Activated CD4-positive, CD25-positive, alpha-beta regulatory T cell treated with anti-CD3 and anti-CD28 coated beads, Interleukin-2, amount 50 U/mL, for 16 hours (primary cell): ENCODE measurements at places on chromosomes 16 and 17.

DNA sequence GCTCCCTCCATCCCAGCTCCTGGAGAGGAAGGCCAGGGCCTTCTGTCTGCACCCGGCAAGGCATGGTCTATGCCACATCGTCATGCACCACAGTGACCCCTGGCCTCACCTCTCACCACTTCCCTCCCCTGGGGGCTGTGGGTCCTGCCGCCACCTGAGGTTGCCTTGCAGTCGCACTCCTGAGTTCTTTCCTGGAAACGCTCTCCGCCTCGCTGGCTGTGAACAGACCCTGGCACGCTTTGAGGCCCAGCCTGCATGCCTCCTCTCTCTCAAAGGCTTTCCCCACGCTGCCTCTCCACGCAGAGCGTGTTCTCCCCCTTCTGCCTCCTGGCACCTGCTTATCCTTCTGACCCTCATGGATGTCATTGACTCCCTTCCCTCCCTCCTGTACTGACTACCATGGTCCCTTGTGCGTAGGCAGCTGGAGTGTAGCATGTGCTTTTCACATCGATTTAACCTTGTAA, 45.4 kb downstream of the SEC14L1 start:
- no peak for DNase-seq

GRCh38 chr16:14088155-14088753, 17.1 kb downstream of the MRTFB start:
- DNase-seq = no peak

- no peak for DNase-seq
These were observed 2.0 kb downstream of the TP53I13 start for GRCh38 chr17:29570521-29570920.

DNA sequence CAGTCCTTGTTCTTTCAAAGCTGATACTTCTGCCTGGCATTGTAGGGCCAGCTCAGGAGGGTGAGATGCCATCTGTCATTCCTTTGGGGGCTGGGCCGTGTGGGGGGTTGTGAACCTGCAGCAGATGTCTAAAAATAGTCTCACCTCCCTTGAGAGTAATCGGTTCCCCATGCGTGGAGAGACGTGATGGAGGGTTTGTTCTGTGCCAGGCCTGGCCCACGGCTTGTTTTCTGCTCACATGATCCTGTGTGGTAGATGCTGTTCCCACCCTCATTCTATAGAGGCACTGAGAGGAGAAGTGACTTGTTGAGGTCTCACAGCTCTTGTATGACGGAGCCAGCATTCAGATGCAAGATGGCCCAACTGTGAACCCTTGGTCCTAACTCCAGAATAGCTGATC, 4.6 kb downstream of the IRF8 start:
- no peak for DNase-seq

DNA sequence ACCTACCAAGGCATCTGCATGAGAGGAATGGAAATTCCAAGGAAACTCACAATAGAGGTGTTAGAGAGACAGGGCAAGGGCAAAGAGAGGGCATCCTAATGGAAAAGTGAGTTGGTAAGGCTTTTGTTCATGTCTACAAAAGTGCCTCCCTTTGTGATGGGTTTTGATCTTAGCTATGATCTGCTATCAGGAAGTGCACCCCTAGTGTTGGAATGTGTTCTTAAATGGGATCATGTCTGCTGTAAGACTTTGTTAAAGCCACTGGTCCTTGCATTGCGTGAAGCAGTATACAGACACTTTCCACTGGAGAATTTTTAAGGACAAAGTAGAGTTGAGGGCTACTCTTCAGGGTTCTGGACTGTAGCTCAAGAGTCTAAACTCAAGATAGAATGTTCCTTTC, 92.0 kb downstream of the MAP2K6 start:
- DNase-seq = no peak

DNA sequence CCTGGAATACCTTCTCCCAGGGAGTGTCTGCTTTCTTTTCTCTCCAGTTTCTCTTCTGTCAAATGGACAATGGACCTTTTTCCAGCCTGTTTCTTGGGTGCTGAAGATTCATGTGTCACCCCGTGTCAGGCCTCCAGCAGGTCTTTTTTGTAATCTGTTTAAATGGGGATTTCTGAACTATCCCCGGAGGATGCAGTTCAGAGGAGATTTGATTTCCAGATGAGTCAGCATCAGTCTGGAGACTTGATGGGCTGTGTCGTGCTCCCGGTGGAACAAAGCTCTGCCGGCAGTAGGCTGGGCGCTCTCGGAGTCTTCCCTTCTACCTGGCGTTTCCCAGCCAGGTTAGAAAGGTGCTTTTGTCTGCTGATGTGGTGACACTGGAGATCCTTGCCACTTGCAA, 440.6 kb downstream of the HS3ST3B1 start:
- DNase-seq = no peak

- DNase-seq = no peak
These were observed 14.2 kb upstream of the ABCC11 start for GRCh38 chr16:48261569-48261968.

- no peak for DNase-seq
These were observed 30.8 kb upstream of the MYOCD start for GRCh38 chr17:12634789-12635414.

- DNase-seq = no peak
These were observed 5.4 kb upstream of the G6PC1 start for GRCh38 chr17:42895185-42895555.

GRCh38 chr17:14557480-14557879, 256.6 kb downstream of the HS3ST3B1 start:
- no peak for DNase-seq

GRCh38 chr17:77409282-77410161, 268.8 kb downstream of the SEC14L1 start:
- DNase-seq = no peak

DNA sequence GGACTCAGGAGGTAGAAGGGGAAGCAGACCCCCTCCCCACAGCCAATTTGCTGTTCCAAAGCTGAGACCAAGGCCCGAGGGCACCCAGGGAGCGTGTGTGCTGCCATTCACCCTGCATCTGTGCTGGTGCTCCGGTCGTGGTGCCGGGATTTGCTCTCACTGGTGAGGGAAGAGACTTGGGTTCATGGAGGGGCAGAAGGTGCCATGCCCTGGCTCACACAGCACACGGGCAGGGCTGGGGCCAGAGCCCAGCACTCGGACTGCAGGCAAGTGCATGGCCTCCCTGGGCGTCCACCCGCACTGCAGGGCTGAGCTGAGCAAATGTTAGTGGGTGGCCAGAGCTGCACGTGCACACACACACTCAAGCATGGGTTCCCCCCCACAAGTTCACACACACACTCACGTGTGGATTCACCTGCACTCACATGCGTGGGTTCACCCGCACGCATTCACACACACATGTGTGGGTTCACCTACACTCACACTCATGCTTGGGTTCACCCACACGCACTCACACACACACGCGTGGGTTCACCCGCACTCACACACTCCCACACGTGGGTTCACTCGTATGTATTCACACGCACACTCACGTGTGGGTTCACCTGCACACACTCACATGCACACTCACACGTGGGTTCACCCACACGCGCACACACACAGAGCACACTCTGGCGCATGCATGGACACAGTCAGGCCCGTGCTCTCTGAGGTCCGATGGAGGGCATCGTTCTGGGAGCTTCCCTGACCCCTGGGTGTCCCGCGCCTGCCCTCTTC, 57.0 kb upstream of the CBFA2T3 start:
- no peak for DNase-seq

DNA sequence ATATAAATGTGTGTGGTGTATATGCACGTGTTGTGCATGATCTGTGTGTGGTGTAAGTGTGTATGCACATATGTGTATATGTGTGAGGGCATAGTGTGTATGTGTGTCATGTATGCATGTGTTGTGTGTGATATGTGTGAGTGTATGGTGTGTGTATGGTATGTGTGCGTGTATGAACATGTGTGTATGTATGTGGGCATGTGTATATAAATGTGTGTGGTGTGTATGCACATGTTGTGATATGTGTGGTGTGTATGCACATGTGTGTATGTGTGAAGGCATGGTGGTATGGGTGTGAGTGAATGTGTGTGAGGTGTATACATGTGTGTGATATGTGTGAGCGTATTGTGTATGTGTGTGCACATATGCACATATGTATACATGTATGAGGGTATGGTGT, 198.7 kb downstream of the RBFOX3 start:
- DNase-seq = no peak

GRCh38 chr17:37604556-37604955, 4.7 kb downstream of the SYNRG start:
- DNase-seq = no peak

DNA sequence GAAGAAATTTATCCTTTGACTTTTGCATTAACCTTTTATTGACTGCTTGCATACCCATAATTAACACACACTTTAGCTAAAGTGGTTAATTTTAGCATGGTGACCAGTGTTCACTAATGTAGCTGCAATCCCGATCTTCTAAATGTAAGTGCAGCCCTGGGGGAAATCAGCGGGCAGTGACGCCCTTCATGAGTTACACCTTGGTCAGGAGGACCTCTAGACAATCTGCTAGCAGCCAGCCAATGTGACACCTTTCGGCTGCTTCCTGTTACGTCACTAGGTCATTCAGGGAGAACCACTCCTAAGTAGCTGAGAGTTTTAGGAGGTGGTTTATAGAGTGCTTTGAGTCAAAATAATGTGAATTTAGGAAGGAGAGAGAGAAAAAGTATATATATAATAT, 180.5 kb downstream of the IRX3 start:
- DNase-seq = no peak

GRCh38 chr16:10387188-10387617, 1.3 kb downstream of the ATF7IP2 start:
- DNase-seq = no peak

DNA sequence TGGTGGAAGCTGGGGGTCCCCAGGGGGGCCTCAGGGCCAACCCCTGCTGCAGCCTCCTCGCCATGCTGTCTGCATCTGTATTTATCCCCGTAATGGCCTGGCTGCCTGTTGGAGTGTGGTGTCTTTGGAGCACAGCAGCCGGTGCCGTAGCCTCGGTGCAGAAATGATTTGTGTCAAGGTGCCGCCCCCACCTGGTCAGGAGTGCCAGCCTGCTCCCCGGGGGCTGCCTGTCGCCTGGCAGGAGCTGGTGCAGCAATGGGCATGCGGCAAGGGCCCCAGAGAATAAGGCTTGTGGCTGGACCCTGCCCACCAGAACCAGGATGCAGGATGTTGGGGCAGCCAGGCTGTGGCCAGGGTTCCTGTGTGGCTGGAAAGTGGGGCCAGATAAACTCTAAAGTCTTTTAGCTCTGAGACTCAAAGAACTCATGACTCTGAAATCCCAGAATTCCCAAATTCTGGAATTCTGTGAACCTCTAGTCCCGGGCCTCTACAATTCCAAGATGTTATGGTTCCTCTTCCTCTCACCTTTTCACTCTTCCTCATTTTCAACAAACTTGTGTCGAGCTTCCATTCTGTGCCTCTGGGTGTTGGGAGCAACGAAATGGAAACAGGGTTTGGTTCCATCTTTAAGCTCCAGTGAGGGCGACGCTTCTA, 5.9 kb downstream of the CPNE2 start:
- DNase-seq = no peak

- DNase-seq = no peak
These were observed 45.4 kb downstream of the RAP1GAP2 start for GRCh38 chr17:2841606-2842005.

DNA sequence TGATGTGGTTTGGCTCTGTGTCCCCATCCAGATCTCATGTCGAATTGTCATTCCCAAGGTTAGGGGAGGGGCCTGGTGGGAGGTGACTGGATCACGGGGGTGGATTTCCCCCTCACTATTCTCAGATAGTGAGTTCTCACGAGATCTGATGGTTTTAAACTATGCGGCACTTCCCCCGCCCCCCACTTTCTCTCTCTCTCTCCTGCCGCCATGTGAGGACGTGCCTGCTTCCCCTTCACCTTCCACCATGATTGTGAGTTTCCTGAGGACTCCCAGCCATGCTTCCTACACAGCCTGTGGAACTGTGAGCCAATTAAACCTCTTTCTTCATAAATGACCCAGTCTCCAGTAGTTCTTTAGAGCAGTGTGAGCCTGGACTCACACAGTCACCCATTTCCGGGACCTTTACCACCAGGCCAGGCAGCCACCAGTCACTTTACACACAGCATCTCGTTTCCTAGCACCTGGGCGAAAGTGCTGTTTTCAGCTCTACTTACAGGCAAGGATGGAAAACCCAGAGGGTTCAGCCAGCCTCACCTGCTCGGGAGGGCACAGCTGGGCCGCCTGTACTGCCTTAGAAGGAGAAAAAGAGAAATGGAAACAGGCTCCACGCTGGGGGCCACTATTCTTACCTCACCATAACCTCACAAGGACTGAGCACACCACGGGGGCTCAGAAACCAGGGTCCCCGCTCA, 13.8 kb upstream of the ZC3H18 start:
- no peak for DNase-seq

- DNase-seq = no peak
These were observed 1.5 kb downstream of the HAPSTR1 start for GRCh38 chr16:9092978-9093344.

GRCh38 chr17:71286625-71287024, 834.2 kb upstream of the SOX9 start:
- no peak for DNase-seq

GRCh38 chr17:16434662-16435061, 19.3 kb downstream of the TRPV2 start:
- no peak for DNase-seq

DNA sequence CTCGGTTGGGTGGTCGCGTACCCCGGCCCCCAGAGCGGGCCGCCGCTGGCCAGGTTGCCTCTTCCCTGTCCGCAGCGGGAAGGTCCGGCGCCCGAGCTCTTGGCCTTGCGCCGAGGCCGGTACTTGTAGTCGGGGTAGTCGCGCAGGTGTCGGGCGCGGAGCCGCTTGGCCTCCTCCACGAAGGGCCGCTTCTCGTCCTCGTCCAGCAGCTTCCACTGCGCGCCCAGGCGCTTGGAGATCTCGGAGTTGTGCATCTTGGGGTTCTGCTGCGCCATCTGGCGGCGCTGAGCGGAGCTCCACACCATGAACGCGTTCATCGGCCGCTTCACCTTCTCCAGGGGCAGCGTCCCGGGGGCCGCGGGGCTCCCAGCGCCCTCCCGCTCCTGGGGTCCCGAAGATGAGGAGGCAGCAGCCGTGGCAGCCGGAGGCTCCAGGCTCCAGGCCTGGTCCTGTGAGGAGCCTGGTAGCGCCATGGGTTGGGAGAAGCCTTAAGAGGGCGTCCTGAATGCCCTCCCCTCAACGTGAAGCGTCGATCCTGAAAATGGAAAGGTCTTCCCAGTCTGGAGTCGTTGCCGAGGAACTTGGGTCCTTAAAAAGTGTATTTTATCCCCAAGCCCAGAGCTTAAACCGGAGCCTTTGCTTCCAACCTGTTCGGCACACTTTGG, 558 bp downstream of the SOX15 start:
- DNase-seq = no peak

DNA sequence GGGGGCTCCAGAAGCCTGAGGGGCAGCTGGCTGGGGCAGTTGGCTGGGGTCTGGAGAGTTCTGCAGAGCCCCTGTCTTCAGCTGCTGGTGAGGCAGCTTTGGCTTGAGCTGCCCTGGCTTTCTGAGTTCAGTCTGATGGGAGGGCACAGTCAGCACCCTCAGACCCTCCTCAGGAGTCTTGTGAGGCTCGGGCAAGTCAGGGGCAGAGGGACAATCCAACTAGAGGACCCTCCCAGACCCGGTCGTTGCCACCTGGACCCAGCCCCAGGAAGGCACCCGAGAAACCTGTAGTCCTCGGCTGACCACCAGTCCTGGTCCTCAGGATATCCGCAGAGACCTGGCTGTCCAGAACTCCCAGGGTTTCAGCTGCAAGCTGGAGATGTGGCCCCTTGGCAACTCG, 1.9 kb downstream of the CARD14 start:
- DNase-seq = no peak

- DNase-seq = no peak
These were observed 760.6 kb upstream of the EEF2KMT start for GRCh38 chr16:5858180-5858579.
